ENCODE measurements at places on chromosomes 2 and 18. TPM values are rescaled to one million over a fixed set of nuclear protein-coding genes. Genes with fewer than 3 reads are reported as not detected.
A peak's percentile ranks its signal among the peaks of the same experiment; 100 is the strongest.

ST8SIA5 gene
- total RNA-seq = not detected

ADCYAP1 gene
- total RNA-seq = not detected

SULT1C2 gene
- total RNA-seq = 2.1 TPM

ANKRD30B gene
- not detected for total RNA-seq

SETBP1 gene
- 9.0 TPM for total RNA-seq

BABAM2 gene
- total RNA-seq = 45.9 TPM

GULP1 gene
- 31.5 TPM for total RNA-seq

PCARE gene
- total RNA-seq = not detected

RUFY4 gene
- not detected for total RNA-seq

DNA sequence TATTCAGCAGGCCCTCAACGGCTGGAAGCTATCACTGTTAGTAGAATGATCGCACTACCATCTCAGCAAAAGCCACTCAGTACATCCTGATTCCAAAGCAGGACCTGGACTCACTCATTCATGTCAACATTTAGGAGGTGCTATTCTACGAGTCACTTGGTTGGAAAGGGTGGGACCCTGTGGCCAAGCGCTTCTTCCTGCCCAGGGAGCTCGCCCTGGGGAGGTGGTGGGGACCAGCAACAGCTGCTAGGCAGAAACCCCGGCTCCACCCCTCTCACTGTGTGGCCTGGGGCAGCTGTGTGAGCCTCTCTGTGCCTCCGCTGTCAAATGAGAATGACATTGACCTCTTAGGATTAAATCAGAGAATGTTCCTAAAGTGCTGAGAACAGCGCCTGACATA is 231.4 kb downstream of the EIPR1 start:
- DNase-seq = no peak

GRCh38 chr18:45662468-45662867 is 47.2 kb downstream of the SLC14A2 start:
- DNase-seq = no peak

DNA sequence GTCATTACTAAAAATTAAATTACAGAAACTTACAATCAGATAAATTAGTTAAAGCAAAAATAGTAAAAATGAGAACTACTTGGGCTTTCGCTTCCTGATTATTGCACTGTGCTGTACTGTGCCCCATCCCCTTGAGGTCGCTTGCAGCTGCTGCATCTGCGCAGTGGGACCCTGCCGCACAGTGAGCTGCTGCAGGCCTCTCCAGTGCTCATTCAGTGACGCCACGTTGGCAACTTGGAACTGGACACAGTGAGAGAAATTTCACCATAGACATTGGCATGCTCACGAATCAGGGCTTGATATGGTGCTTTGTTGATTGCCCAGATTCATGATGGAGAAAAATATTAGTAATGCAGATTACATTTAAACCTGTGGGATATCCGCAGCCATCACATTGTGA is 290.8 kb upstream of the MYT1L start:
- no peak for DNase-seq

- DNase-seq = no peak
Observed at GRCh38 chr18:75472396-75472795, 44.9 kb upstream of the SMIM21 start.

DNA sequence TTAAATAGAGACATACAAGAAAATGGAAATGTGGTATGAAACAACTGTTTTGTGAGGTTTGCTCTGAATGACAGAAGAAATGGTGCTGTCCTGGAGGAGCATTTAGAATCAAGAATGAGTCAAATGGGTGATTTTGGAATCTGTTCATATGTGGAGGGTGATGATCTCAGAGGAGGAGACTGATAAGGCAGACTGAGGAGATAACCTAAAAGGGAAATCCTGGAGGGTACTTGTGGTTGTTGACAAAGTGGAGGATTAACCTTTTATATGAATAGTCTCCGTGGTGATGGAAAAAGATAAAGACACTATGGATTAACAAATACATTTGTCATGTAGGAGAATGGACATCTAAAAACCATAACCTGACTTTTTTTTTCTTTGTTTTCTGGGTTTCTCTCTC is 74.1 kb downstream of the MMADHC start:
- DNase-seq = no peak

DNA sequence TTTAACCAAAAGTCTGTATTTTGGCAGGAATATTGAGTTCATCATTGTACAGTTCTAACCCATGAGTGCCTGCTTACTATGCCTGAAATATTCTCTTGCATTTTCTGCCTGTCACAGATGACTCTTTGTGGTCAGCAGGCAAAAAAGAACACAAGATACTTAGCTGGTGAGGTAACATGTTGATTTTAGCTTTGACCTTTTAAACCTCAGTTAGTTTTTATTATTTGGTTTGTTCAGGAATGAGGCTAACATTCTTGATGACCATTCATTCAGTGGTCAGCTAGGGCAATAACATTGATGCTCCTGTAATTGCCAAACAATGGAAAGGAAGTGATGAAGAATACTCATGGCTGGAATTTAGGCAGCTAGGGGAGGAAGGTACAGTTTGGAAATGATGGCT is 491.2 kb downstream of the PIK3C3 start:
- no peak for DNase-seq

- no peak for DNase-seq
Observed at GRCh38 chr18:5475267-5475666, 68.5 kb downstream of the EPB41L3 start.

GRCh38 chr18:55314031-55314430 is 274.0 kb downstream of the TCF4 start:
- DNase-seq = no peak

GRCh38 chr2:10501451-10501961 is 53.4 kb upstream of the ODC1 start:
- DNase-seq = no peak

DNA sequence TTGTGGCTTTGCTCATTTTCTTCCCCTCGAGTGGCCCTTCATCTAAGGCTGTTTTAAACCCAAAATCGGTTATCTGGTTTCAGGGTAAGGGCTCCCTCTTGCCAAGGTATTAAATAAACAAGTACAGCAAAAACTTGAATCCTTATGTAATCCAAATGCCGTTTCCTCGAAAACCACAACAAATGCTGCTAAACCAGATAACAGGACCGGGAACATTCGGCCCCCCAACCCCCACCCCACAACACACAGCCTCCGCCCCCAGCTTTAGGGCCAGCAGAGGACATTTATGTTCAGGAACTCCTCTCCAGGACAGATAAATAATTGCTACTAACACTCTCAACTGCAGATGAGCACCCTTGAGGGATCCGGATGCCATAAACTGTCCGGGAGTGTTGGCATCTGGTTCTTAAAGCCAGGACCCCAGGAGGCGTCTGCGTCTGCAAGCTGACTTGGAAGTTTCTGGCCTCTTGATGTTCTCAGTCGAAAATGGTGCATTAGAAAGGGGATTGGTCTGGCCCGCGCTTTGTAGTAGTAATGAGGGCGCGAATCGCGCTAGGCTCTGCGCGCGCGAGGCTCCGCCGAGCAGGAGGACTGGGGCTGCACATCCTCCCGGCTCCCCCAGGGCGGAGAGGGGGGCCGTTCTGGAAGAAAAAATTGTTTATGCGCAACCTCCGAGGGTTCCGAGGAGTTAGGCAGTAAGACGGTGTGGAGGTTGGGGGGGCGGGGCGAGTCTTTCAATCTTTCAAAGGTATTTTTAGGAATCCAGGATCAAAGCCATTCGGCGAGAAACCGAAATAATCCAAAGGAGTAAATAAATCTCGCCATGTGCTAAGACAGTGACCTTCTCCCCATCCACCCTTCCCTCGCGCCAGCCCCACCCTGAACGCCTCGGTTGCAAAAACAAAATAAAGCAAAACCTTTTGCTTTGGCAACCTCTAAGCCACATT is 3.9 kb upstream of the ID2 start:
- no peak for DNase-seq

GRCh38 chr2:33033606-33034081 is 86.9 kb downstream of the LTBP1 start:
- DNase-seq = no peak

- DNase-seq = no peak
Observed at GRCh38 chr2:121355488-121355887, 70.5 kb upstream of the TFCP2L1 start.

- DNase-seq = no peak
Observed at GRCh38 chr2:227370092-227370491, 9.0 kb downstream of the TM4SF20 start.

DNA sequence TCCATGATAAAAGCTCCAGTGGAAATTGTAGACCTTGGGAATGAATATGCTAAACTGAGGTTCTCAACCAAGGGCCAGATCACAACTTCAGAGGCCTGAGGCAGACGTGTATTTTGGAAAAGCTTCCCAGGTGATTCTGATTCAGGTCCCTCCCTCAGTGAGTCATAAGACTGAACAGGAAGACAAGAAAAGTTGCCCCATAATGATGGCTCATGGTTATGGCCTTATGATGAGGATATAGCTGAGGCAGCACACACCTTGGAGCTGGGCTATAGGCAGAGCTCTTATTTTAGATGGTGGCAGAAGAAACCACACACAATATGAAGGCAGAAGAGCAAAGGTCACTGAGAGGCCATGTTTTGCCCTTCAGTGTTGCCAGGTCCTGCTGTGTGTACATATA is 9.6 kb downstream of the ANTXR1 start:
- peak; percentile 68 for DNase-seq

GRCh38 chr2:240814946-240815760 is 4.9 kb downstream of the KIF1A start:
- DNase-seq = no peak

GRCh38 chr2:50722776-50723175 is 309.2 kb downstream of the NRXN1 start:
- no peak for DNase-seq

DNA sequence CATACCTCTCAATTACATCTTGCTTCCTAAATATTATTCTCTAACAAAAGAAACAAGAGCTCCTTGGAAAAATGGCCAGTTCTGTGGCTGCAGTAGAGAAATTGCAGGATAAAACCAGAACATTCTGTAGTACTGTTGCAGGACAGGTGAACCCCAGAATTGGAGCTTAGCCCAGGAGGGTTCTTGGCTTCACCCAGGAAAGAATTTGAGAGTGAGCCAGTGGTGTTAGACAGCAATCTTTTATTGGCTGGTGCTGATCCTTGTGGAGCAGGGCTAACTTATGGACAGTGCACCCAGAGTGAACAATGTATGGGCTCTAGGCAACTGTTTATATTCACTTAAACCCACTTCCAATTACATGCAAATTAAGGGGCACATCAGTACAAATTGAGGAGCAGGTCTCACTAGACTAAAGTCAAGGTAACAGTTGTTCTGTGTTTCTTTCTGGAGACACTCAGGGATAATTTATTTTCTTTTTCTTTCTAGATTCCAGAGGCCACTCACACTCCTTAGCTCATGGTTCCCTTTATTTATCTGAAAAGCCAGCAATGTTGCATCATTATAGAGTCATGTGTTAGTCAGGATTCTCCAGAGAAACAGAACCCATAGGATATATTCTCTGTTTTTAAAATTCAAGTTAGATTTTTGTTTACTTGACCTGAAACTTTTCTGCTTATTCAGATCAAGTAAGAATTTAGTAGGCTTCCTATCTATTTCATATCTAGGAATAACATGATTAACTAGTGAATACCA is 348.1 kb downstream of the CCDC85A start:
- DNase-seq = no peak

- DNase-seq = no peak
Observed at GRCh38 chr18:10475654-10476291, 21.3 kb downstream of the APCDD1 start.

All from PC-9 (cell line).